AG09309 (cell line): ENCODE measurements at places on chromosomes 4 and X.

GRCh38 chr4:41256131-41256739 lies 493 bp upstream of the UCHL1 start:
- DNase-seq = no peak

DNA sequence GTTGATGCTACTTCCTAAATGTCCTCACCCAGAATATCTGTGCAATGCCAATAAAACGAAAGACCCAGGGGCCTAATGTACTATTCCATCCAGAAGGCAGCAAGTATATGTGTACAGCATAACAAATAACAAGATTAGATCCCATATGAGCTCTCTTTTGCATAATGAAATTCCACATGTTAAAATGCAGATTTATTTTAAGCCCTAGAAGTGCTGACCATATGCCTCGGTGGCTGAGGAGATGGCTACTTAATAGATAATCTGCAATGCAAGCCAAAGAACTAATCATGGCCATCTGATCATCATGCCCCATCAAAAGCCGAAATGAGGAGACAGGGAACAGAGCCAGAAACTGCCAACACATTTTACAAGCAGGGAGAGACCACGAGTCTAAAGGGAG lies 293.5 kb downstream of the KCNIP4 start:
- no peak for DNase-seq

- DNase-seq = no peak
Measured at GRCh38 chr4:4361883-4362282, 25.0 kb upstream of the NSG1 start.

GRCh38 chrX:53317365-53318069 lies 36.1 kb upstream of the IQSEC2 start:
- DNase-seq = no peak

- DNase-seq = no peak
Measured at GRCh38 chr4:10731162-10731561, 46.6 kb upstream of the CLNK start.

GRCh38 chr4:15690020-15690809 lies 8.6 kb downstream of the FAM200B start:
- DNase-seq = peak; percentile 77

DNA sequence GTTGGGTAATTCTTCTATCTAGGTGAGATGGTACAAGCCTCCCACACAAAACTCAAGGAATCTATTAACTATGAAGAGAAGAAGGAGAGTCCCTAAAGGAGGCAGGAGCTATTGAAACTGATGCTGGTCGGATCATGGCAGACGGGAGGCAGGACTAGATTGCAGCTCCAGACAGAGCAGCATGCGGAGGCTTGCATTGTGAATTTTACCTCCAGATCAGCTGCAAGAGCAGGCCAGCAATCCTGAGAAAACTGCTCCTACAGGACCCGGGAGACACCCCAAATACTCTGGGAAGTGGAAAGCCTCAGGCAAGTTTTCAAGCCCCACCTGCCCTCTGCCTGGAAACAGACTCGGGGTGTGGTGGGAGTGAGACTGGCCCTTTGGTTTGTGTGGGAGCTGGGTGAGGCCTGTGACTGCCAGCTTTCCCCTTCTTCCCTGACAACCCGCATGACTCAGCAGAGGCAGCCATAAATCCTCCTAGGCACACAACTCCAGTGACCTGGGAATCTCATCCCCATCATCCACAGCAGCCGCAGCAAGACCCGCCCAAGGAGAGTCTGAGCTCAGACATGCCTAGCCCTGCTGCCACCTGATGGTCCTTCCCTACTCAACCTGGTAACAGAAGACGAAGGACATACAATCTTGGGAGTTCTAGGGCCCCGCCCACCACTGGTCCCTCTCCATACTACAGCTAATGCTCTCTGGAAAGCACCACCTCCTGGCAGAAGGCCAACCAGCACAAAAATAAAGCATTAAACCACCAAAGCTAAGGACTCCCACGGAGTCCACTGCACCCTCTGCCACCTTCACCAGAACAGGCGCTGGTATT lies 30.9 kb downstream of the GATB start:
- DNase-seq = no peak

GRCh38 chr4:111991797-111992196 lies 153.5 kb upstream of the FAM241A start:
- DNase-seq = no peak

GRCh38 chrX:48864210-48864609 lies 28.8 kb upstream of the PCSK1N start:
- DNase-seq = peak; percentile 45

DNA sequence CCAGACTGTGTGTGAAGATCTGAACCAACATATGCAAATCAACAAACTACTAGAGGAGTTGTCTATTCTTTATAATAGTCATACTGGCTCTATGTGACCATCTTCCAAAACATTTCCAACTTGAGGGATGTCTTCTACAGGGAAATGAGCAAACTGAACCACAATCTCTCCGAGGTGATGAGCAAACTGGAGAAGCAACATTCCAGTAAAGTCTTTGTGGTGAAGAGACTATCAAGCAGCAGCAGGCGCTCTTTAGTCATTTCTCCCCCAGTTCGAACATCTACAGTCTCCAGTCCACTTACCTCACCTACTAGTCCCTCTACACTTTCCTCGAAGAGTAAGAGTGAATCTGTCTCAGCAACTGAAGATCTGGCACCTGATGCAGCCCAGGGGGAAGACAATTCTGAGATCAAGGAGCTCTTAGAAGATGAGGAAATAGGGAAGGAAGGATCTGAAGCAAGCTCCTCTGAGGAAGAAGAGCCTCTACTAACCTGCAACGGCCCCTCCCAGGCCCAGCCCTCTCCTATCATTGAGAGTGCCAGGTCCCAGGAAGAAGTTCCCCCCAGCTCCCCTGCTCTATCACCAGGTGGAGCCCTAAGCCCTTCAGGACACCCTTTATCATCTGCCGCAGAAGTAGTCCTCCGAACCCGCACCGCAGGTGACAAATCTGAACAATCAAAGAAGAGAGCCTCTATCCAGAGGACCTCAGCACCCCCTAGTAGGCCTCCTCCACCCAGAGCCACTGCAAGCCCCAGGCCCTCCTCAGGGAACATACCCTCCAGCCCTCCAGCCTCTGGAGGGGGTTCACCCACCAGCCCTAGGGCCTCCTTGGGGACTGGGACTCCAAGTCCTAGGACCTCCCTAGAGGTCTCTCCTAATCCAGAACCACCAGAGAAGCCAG lies 98.1 kb downstream of the HNRNPD start:
- DNase-seq = no peak
